ENCODE measurements at places on chromosomes 5 and 9. TPM values are rescaled to one million over a fixed set of nuclear protein-coding genes. Genes with fewer than 3 reads are reported as not detected.

GRCh38 chr5:163387589-163388343 is 49.6 kb upstream of the CCNG1 start:
- DNase-seq, result no peak

DNA sequence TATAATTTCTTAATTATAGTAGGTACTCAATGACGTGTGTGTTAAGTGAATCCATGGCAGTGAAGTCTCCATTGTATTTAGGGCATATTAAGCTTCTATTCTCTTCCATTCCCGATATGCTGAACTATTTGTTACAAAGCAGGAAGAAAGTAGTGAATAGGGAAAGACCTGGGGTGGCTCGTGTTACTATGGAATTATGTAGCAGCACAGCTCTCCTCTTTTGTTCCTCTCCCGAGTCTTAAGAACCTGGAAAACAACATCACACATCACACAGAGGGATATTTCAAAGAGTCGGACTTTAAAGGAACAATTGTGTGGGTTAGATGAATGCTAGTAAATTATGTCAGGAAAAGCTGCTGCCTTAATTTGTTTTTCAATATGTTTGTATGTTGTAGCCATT is 131.8 kb downstream of the PCSK5 start:
- DNase-seq, result no peak

DNA sequence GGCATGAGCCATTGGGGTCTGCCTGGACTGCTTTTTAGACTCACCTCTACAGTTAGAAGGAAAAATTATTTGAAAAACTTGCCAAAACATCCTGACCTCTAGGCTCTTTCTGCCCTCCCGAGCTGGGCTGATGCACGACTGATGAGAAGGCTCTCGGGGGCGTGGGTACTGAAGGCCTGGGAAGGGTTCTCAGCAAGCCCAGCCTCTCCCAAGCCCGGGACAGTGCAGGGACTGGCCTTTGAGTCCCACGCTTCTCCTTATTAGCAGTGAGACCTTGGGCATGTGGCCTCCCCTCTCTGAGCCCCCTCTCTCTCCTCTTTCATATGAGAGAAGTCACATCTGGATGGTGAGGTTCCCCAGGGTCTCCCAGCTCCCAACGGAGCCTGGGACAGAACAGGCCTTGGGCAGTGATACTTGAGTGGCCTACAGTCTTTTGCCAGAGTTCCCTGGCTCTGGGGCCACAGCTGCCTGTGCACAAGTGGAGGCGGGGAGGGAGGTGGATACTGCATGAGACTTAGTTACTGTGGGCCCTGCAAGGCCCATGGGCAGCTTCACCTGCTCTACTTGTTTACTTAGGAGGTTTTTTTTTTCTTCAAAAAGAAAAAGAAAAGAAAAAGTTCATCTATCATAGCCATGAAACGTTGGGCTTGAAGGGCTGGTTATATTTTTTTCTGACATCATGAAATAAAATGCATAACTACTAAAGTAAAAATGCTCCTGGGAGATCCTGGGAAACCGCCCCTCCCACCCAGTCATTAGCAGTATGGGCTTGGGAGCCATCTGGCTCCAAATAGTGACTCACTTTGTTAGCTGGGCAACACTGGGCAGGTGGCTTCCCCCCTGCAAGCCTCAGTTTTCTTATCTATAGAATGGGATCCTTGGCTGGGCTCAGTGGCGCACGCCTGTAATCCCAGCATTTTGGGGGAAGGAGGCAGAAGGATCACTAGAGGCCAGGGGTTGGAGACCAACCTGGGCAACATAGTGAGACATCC is 139.4 kb downstream of the GAPVD1 start:
- no peak for DNase-seq

GRCh38 chr5:124538191-124538590 is 208.2 kb downstream of the ZNF608 start:
- DNase-seq, result no peak

The CCDC180 gene
- total RNA-seq, result 0.73 TPM

DNA sequence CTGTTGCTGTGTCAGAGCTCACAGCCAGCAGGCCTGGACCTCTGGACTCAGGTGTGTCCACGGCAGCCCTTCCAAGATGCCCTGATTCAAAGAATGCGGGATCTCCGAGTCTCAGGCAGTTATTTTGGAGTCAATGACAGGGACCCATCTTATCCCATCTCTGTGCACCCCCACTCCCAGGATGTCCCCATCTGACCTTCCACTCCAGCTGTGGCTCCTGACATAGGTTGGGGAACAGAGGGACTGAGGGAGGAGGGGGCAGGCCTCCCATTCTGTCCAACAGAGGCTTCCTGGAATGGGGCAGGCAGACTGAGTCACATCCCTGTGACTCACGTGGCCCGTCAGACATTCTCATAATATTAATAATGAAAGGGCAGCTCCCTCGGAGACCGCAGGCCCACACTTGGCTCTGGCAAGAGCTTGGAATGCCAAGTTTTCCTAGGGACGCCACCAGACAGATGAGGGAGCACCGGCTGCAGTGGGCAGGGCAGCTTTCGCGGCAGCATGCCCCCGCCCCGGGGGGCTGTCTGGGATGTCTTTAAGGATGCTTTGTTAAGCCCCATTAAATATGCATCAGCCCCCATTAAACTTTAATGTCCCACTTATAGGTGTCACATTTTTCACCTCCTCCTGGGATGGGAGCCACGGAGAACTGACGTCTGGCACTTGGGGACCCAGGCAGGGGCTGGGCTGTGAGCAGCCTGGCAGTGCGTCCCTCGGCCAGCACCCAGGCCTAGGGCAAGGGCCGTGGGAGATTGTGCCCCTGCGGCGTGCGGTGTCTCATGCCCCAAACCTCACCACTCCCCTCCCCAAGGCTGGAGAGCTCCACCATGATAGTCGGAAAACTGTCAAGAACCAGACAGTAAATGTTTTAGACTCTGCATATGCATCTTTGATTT is 23.6 kb upstream of the FIBCD1 start:
- DNase-seq, result peak; percentile 72

DNA sequence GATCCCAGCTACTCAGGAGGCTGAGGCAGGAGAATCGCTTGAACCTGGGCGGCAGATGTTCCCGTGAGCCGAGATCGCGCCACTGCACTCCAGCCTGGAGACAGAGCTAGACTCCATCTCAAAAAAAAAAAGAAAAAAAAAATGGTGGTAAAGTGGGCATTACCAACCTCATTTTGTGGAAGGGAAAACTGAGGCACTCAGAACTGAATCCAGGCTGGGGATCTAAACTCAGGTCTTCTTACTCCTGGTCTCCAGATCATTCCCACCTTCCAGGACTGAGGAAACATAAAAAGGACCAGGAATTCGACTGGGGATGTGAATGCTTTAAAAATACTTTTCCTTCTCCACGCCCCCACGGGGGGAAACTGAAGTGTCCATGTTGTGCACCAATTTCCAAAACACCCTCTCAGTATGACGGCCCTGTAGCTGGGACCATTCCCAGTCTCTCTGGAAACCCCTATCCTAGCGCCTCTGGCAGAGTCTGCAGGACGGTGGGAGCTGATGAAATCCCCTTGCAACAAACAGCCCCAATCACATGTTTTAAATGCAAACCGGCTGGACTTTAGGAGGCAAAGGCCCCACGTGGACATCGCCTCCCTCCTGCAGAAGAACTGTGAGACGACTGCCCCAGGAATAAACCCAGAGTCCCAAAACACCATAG is 8.9 kb upstream of the AKNA start:
- DNase-seq, result no peak

DNA sequence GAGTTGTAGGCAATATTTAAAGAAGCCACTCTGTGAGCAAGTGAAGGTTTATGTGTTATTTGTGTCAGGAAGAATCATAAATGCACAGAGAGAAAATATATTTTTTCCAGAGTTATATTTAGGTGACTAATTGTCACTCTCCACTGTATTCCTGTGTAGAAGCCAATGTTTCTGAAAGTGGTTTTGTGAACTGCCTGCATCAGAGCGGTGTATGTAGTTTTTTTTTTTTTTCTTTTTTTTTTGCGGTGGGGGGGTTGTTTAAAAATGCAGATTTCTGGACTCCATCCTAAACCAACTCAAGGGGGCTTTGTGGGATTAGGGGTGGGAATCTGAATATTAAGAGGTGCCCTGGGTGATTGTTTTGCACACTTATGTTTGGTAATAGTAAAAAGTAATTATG is 103.4 kb downstream of the GDNF start:
- peak; percentile 60 for DNase-seq

The IRX1 gene
- 4.9 TPM for total RNA-seq

The GRXCR2 gene
- total RNA-seq, result not detected

DNA sequence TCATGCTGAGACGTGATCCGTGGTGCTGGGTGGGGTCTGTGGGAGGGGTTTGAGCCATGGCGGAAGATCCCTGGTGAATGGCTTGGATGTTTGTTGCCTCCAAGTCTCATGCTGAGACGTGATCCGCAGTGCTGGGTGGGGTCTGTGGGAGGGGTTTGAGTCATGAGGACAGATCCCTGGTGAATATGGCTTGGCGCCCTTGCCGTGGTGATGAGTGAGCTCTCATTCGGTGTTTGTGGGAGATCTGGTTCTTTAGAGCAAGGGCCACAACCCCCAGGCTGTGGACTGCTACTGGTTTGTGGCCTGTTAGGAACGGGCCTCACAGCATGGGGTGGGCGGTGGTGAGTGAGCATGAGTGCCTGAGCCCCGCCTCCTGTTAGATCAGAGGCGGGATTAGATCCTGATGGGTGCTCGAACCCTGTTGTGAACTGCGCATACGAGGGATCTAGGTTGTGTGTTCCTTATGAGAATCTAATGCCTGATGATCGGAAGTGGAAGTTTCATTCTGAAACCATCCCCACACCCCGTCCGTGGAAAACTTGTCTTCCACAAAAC is 31.2 kb downstream of the NKD2 start:
- no peak for DNase-seq

- no peak for DNase-seq
Observed at GRCh38 chr9:4303006-4303405, 3.1 kb upstream of the GLIS3 start.

The MOB3B gene
- 0.25 TPM for total RNA-seq

The CCDC152 gene
- total RNA-seq, result 0.23 TPM

GRCh38 chr9:115106001-115106400 is 12.0 kb downstream of the TNC start:
- DNase-seq, result no peak

DNA sequence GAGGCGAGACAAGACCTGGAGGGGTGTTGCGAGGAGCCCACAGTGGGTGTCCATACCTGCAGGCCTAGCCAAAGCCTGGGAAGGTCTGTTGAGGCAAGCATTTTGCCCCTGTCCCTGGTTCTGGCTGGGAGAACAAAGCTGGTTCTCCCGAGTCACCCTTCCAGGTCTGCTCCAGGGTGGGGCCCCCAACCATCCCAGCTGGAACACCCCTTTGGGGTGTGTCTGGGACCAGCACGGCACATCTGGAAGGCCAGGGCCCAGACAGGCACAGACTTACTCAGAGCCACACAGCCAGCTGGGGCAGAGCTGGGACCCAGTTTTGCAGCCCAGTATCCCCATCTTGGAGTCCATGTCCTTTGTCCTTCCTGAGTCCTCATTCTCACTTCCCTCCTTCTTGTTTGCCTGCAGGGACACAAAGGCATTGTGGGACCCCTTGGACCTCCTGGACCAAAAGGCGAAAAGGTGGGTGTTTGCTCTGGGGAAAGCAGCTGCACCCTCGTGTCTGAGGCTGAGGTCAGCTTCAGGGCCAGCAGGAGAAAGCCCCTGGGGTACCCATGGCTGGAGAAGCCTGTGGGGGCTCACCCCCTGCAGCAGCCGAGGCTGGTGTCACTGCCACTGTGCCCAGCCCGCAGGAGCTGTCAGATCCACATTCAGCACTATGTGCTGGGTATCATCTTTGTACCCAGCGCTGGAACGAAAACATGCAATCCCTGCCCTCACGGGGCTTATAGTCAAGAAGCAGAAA is 38.4 kb upstream of the ORM1 start:
- DNase-seq, result no peak

- no peak for DNase-seq
Observed at GRCh38 chr9:88399966-88400365, 11.7 kb downstream of the SPIN1 start.

The PALM2AKAP2 gene
- 39.6 TPM for total RNA-seq

- peak; percentile 90 for DNase-seq
Observed at GRCh38 chr9:613771-614347, 227.6 kb upstream of the DMRT1 start.

DNA sequence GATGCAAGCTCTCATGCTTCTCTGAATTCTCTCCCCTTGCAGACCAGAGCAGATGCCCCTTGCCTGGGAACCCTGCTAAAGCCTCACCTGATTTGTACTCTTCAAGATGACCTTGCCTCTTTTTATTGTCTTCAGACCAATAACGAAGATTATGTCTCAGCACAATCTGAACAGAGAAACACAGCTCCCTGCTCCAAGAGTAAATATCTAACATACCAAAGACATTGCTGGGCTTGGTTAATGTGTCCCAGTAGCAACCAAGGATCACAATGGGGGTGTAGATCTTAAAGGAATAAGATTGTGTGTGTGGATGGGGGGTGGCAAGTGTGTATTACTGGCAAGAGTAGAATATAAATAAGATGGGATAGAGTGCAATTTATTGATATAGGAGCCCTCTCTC is 67.6 kb upstream of the LHFPL2 start:
- no peak for DNase-seq

The FOXD4 gene
- total RNA-seq, result 1.4 TPM

DNA sequence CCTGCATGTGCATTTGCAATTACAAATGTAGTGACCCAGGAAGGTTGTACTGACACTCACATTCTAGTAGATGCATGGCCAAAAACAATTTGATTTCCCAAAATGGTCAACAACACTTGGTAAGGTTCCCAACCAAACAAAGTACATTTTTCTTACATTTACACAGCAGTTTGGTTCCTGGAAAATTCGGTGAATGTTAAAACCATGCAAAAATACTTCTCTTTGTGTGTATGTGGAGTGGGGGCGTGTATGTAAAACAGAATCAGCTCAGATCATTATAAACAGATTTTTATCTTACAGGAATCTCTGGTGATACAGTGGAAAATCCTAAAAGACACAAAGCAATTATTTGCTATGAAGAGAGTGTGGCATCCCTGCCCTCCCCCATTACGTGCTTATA is 25.1 kb upstream of the MELK start:
- DNase-seq, result no peak

The PCDHGB1 gene
- 23.4 TPM for total RNA-seq

GRCh38 chr9:69943148-69943806 is 100.4 kb upstream of the MAMDC2 start:
- no peak for DNase-seq

GRCh38 chr5:79773612-79774011 is 84.0 kb downstream of the CMYA5 start:
- DNase-seq, result no peak

GRCh38 chr9:96484521-96484931 is 34.6 kb downstream of the HABP4 start:
- DNase-seq, result no peak

- no peak for DNase-seq
Observed at GRCh38 chr5:93510626-93511380, 70.2 kb downstream of the NR2F1-AS1 start.

DNA sequence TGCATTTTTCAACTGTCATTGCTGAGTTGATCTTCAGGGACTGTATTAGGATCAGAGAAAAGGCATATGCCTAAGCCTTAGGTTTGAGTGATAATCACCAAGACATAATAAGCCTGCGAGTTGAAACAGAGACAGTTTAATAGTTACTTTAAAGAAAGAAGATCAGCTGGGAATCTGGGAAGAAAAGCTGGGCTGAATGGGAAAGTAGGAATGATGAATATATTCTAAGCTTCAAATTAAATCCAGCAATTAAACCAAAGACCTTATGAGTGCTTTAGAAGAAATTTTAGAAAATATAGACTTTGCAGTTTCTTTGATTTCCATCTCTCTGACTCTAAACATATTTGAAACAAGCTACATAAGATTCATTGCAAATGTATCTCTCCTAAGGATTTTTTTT is 222.3 kb downstream of the ENC1 start:
- DNase-seq, result no peak

- DNase-seq, result no peak
Observed at GRCh38 chr9:13411791-13412190, 132.3 kb upstream of the MPDZ start.
